Activated CD4-positive, alpha-beta T cell treated with anti-CD3 and anti-CD28 coated beads, Interleukin-2, amount 50 U/mL, for 24 hours (primary cell): ENCODE measurements at places on chromosomes 2 and 18.

- no peak for DNase-seq
Measured at GRCh38 chr2:178452334-178452733, 1.2 kb downstream of the PJVK start.

- no peak for DNase-seq
Measured at GRCh38 chr18:4134700-4135099, 320.4 kb downstream of the DLGAP1 start.

- DNase-seq: no peak
Measured at GRCh38 chr18:29251681-29252080, 1074.8 kb upstream of the CDH2 start.

- DNase-seq: no peak
Measured at GRCh38 chr18:35578481-35578880, 3.1 kb upstream of the GALNT1 start.

DNA sequence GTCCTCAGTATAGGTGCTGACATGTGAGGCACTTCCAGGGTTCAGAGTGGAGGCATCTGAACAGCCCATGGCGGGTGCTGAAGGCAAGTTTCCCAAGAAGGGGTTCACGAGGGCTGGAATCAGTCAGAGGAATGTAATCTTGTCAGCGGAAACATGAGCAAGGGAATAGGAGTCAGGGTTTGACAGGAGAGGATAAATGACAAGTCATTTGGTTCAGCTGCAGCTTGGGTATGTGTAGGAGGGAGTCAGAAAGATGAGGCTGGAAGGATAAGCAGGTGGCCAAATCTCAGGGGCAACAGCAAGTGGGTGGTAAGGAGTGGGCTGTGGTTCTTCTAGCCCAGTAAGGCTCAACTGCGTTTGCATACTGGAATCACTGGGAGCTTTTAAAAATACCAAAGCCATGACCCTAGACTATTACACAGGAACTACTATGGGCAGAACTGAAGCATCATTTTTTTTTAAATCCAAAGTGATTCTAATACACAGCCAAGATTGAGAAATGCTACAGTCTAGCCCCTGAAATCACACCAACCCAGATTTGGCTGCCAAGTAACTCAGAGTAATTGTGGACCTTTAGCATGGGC, 41.8 kb upstream of the NAB1 start:
- DNase-seq: no peak

GRCh38 chr2:54208364-54209240, 47.4 kb downstream of the TSPYL6 start:
- DNase-seq: no peak

DNA sequence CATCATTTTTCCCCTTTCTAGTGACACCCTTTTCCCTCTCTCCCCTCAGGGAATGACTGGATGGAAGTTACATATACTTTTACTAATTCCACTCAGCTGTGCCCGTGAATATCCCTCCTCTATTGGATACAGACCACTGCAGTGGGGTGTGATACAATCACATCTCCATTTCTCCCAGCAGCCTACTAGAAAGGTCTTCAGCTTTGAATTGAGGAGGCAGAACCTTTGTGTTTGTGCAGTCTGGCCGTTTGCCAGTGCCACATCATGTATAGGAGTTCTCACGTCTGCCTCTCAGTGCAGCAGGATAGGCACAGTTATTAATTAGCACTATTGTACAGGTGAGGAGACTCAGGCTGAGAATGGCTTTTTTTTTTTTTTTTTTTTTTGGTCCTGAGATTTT, 16.4 kb downstream of the TNFRSF11A start:
- no peak for DNase-seq

- no peak for DNase-seq
Measured at GRCh38 chr2:54720563-54720962, 2.9 kb upstream of the EML6 start.

GRCh38 chr18:77133835-77134496, 1.4 kb upstream of the MBP start:
- DNase-seq: no peak

GRCh38 chr18:61400716-61401115, 67.5 kb downstream of the CDH20 start:
- no peak for DNase-seq

GRCh38 chr2:4915357-4915756, 776.8 kb upstream of the SOX11 start:
- DNase-seq: no peak

GRCh38 chr2:199929262-199929661, 18.2 kb downstream of the C2orf69 start:
- no peak for DNase-seq
